Non-pigmented ciliary epithelial cell (primary cell): ENCODE measurements at places on chromosomes 2 and 18.

GRCh38 chr18:11408555-11409065 is 200.8 kb upstream of the SLC35G4 start:
- DNase-seq, result no peak

- no peak for DNase-seq
Observed at GRCh38 chr2:112081262-112081661, 26.2 kb downstream of the TMEM87B start.

DNA sequence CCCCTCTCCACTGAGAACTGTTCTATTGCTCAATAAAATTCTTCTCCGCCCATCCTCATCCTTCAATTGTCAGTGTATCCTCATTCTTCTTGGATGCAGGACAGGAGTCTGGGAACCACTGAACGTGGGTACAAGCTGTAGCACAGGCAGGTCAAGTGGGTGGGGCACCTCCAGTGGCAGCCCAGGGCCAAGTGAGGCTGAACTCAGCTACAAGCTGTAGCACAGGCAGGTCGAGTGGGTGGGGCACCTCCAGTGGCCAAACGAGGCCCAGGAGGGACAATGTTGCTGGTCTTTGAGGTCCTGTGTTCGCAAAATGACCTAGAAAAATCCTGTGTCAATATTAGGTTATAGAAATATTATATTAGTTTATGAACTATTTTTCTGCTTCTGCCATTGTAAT is 352.0 kb downstream of the TMX3 start:
- no peak for DNase-seq

DNA sequence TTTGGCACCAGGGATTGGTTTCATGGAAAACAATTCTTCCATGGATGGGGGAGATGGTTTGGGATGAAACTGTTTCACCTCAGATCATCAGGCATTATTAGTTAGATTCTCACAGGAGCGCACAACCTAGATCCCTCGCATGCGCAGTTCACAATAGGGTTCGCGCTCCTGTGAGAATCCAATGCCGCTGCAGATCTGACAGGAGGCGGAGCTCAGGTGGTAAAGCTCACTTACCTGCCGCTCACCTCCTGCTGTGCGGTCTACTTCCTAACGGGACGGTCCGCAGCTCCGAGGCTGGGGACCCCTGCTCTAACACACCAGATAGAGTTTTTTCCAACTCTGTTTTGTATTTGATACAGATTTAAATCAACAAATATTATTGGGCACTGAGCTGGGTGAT is 286.5 kb downstream of the MTX2 start:
- DNase-seq, result no peak

DNA sequence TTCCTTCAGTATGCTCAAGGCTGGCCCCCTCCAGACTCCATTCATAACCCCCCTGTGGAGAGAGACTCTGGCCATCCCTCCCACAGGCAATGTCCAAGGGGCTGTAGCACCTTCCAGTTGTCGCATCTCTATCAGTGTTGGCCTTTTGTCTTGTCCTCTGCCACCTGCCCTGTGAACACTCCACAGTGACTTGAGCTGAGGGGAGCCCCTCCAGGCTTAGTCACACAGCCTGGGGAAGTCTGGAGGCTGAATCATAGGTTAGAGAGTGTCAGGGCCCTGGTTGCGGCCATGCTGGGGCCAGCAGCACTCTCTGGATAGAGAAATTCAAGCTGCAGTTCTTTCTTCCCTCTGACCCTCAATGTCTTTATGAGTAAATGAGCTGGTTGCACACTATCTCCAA is 64.7 kb downstream of the GYPC start:
- no peak for DNase-seq

- DNase-seq, result no peak
Observed at GRCh38 chr2:174086708-174087107, 121.5 kb upstream of the SP3 start.

- DNase-seq, result no peak
Observed at GRCh38 chr2:206801418-206802189, 36.2 kb downstream of the FASTKD2 start.

GRCh38 chr2:44150473-44150872 is 18.2 kb upstream of the PPM1B start:
- no peak for DNase-seq

DNA sequence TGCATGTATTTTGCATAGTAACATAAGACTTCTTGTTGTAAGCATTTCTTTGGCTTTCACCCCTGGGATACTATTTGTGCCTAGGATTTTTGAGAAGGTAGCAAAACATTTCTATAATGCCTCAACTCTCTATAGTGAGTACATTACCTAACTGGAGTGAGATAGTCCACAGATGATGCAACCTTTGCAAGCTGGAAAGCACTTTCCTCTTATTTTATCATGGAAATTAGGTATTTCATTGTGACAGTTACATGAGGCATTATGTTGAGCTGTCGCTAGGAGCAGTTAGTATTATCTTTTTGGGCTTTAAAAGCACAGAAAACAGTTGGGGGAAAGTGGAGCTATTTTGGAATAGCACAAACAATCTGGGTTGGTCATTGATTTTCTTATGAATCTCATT is 786.2 kb downstream of the DCC start:
- no peak for DNase-seq

- no peak for DNase-seq
Observed at GRCh38 chr2:190505696-190506095, 28.8 kb downstream of the NEMP2 start.

DNA sequence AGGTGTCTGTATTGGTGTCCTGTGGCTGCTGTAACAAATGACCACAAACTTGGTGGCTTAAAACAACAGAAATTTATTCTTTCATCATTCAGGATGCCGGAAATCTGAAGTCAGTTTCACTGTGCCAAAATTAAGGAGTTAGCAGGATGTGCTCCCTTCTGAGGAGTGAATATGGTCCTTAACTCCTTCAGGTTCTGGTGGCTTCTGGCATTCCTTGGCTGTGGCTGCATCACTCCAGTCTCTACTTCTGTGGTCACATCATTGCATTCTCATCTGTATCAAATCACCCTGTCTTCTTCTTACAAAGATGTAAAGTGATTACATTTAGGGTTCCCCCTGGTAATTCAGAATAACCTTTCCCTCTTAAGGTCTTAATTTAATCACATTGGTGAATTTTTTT is 12.6 kb downstream of the GPD2 start:
- no peak for DNase-seq

DNA sequence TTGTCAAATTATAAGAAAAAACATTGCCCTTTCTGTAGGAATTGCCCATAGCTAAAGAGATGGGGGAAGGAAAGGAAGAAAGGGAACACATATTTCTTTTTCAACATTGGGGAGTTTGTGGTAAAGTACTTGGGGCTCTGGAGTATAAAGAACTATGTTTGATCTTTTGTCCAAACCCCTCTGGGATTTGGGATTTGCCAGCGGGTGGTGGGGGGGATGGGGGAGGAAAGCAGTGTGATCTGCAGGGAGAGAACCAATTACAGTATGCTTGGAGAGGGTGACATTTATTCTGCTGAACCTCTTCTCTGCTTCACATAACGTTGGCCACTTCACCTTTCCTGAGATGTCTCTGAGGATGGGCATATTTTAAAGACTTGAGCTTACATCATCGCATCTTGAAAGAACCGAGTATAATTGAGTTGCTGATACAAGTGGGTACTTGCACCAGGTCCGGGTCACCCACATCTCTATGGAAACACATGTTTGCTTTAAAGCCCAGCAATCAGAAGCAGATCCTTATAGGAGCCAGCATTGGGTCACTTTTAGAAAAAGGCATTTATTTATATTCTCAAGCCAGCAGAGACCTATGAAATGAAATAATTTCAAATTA is 73.1 kb downstream of the SPATS2L start:
- no peak for DNase-seq

DNA sequence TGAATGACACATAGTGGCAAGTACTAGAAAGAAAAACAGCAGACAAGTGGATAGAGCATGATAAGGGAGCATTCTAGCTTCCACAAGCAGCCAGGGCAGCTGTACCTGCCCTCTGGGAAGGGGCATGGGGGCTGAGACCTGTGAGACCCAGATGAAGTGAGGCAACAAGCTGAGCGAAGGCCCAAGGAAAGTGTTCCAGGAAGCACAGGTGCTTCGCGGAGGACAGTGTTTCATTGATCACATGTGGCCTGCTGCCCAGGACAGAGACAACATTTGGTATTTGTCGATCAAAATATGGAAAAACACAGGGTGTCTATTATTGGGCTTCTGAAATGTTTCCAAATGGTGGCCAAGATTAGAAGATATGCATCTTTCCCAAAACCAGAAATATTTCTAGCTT is 149.1 kb downstream of the ZNF516 start:
- no peak for DNase-seq

- DNase-seq, result no peak
Observed at GRCh38 chr2:128252501-128252900, 66.2 kb downstream of the HS6ST1 start.

GRCh38 chr2:173990970-173991819 is 26.0 kb upstream of the SP3 start:
- DNase-seq, result no peak

DNA sequence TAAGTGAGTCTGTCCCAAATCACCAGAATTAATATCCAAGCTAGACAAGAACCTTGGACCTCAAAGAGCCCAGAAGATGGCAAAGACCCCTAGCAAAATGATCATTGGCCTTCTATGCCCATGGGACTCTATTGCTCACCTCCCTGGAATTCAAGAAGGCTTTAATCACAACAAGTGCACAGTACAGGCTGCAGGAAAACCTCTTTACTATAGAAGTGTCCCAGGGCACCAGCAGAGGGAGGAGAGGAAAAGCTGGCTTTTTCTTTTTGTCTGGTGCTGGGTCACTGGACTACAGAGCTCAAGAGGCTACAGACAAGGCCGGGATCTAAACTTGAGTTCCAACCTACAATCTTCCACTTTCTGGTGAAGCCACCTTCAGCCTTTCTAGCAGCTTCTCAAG is 88.3 kb upstream of the PPP1CB start:
- no peak for DNase-seq

- no peak for DNase-seq
Observed at GRCh38 chr18:57906852-57907251, 103.7 kb upstream of the ATP8B1 start.
